ENCODE measurements at places on chromosomes 3 and 15.
A peak's percentile ranks its signal among the peaks of the same experiment; 100 is the strongest.

GRCh38 chr3:124741027-124741426 is 10.8 kb downstream of the UMPS start:
- no peak for DNase-seq

GRCh38 chr15:23035964-23036566 is 3.3 kb downstream of the TUBGCP5 start:
- peak; percentile 73 for DNase-seq

- no peak for DNase-seq
These were observed 420.7 kb downstream of the SI start for GRCh38 chr3:164657631-164658030.

DNA sequence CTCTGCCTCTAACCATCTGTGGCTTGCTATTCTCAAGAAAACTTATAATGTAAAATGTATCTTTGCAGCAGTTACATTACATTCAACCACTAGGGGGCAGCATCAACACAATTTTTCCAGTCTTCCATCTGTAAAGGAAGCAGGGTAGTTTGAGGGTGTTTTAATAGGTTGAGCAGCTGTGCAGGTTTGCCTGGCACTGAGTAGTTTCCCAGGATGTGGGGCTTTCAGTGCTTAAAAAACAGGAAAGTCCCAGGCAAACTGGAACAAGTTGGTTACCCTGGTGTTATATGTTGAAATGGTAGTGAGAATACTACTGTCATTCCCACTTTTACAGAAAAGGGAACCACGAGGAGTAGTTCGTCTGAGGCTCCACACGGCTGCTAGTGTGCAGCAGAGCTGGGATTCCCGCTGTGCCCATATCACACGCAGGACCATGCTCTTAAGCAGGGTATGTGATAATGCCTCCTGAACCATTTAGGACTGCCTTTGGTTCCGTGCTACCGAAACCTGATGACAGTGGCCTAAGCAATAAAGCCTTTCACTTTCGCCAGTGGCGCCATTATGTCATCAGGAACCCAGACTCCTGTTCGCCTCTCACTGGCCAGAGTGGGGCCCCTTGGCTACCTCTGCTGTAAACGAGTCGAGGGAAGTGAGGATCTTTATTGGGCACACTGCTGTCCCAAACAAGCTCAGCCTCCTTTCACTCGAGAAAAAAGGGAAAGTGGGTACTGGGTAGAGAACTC is 64.7 kb upstream of the ZBTB38 start:
- DNase-seq, result peak; percentile 66

DNA sequence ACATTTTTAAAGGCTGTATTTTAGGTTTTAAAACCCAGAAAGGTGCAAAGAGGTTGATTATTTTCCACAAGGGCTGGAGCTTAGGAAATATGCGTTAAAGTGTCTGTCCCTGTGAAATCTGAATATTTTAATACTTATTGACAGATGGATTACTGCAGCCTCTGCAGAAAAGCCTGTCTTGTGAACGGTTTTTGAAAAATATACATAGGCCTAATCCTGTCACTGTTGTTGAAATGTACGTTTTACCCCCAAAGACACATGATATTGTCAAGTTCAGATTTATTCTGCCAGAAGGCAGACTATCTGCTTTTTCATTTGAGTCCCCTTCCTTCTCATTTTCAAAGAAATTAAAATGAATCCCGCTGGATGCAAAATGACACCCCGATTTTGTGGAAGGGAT is 2.2 kb upstream of the BCL6 start:
- no peak for DNase-seq

DNA sequence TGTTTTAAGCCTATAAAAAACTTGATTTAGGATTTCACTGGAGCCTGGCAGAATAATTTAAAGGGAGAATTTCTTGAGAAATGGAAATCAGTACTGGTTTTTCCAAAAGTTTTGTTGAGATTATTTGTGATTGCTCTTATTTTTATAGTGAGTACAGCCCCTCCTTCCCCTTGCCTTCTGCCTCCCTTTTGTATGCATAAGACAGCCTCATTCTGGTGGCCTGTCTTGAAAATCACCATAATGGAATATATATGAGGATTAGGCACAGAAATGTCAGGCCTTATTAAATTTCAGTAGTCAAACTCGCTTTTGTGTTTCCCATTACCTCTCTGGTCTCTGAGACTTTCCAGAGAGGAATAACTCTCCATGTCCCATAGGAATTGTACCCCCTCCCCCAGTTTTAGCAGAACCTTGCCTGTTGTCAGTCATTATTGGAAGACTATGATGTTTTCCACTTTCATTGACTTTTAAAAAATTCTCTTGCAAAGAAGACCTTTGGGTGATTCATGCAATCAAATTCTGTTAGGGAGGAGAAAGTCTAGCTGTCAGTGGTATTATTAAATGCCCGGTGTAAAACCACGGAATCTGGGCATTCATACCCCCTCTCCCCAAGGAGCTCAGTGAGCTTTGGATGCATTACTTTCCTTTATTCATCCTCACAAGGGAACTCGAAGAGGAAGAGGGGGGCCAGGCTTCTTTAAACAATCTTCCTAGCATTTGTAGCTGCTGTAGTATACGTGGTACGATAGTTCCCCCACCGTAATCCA is 171.6 kb upstream of the TSC22D2 start:
- no peak for DNase-seq

DNA sequence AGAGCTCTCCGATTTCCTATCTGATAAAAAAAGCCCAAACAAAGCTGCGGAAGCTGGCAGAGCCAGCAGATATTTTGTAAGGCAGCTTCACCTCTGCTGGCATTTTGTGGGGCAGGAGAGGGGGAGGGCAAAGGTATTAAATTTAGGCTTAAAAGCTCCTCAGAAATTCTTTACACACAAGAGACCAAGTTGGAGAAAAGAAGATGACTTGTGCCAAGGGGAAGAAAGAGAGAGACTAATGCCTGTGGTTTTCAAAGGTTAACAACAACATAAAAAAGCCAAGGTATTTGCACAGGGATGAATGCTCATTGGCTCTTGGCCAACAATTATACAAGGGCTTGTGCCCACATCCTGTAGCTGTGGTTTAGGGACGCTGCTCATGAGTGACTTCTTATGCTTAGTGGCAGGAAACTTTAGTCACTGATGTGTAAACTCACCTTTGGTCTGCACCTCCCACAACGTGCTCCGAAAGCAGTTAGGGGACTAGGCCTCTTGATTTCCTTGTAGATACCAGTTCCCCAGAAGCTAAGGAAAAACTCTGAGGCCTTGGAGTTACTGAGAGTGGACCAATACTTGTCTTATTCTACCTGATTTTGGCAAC is 152.9 kb downstream of the TPRG1 start:
- no peak for DNase-seq

DNA sequence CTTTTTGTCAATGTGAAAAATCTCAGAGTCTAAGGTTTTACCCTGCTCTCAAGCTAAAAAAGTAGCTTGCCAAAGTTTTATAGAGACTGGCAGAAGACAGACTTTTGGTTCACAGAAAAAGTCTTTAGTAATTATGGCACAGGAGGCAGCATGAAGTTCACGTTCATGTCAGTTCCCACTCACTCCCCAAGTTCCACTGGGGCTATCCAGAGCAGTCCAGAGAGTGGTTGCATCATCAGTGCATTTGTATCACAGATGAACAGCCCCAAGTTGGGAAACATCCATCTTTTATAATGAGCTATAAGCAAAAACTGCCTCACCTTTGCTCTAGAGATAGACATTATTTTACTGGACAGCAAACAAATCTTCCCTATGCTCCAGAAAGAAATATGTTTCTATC is 454.1 kb upstream of the AGTR1 start:
- no peak for DNase-seq

DNA sequence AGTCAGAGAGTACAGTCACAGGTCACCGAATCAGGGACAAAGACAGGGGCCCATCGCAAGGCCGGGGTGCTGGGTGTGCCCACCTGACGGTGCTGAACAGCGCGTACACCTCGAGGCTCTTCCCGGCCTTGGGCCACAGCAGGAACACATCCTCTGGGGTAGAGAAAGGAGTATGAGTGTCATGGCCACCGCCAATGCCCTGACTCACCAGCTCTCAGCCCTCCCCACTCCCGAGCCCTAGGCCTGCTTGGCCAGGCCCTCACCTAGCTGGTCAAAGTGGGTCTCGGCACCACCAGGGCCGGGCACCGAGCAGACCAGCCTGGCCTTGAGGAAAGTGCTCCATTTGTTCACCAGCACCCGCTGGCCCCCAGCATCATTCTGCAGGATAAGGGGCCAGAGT is 4.2 kb downstream of the SEMA3G start:
- no peak for DNase-seq

DNA sequence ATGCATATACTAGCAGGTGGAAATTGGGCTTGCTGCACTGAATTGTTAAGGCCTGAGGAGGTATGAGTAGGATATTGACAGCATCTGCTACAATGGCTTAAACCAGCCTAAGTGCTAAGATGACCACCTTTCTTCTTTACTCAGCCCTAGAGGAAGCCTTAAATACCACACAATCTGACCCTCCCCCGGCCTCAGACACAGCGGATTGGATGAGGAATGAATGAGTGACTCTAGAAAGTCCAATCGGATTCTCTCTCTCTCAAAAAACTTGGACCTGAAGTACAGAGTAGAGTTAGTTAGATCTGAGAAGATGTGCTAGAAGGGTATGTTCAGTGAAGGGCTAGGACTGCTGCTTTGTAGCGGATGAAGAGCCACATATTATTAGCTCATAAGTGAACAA is 39.9 kb upstream of the C3orf49 start:
- DNase-seq, result no peak

- no peak for DNase-seq
These were observed 55.3 kb upstream of the VILL start for GRCh38 chr3:37935290-37935668.

GRCh38 chr3:153045150-153045549 is 116.9 kb upstream of the RAP2B start:
- DNase-seq, result no peak

DNA sequence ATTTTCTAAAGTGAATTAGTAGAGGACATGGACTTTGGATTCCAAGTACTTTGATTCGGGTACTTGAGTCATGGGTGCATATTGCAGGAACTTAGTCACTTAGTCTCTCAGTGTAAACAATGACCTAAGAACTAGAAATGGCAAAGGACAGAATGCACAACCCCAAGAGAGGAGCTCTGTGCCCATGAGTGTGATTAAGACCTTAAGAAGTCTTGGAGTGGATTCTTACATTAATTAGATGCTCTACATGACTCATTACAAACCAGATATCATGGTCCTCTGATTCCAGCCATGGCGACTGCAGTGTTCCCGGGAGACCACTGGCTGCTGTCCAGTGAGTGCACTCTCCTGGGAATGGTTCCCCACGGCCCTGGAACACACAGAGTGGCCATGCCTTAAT is 251.5 kb downstream of the GABRG3 start:
- no peak for DNase-seq

GRCh38 chr15:57060799-57061198 is 142.4 kb downstream of the TCF12 start:
- DNase-seq, result no peak

- DNase-seq, result no peak
These were observed 19.9 kb upstream of the GOLGA8J start for GRCh38 chr15:30062881-30063280.

DNA sequence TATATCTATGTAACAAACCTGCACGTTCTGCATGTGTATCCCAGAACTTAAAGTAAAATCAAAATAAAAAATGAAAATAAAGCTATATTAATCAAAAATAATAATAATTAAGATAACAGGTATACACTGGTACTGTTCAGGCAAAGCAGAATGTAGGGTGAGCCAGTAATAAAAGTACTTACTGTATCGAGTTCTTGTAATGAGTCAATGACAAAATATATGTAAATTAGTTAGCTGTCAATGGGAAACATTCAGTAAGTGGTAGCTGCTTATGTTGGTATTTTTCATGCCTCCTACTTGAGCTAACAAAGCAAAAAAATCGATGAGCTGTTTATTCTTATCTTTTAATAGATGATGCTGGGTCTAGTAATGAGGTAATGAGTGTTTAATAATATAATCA is 93.2 kb downstream of the GBE1 start:
- no peak for DNase-seq
